A673 (cell line): ENCODE measurements at places on chromosomes 12 and 14.

DNA sequence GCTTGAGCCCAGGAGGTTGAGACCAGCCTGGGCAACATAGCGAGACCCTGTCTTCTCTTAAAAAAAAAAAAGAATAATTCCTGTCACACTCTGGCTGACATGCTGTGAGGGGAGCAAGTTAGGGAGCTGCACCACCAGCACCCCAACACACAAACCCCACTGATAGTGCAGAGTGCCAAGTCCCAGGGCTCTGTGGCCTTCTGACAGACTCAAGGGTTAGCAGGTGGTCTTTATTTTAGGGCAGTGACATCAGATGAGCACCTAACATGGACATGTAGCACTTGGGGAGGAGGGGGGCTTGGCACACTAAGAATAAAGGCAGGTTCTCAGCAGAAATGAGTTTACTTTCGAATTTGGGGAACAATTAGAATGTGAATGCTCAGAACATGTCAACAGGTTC is 6.8 kb downstream of the USP5 start:
- no peaks in the 10 kb centered on the region for H3K27me3 ChIP-seq
- H3K27ac ChIP-seq, result no peak overlapping the region
- H3K4me1 ChIP-seq, result peaks cover 3% of the 10 kb centered on the region
- H3K36me3 ChIP-seq, result peaks cover 79% of the 10 kb centered on the region
- no peak overlapping the region for H3K4me3 ChIP-seq

- peaks cover 51% of the 10 kb centered on the region for H3K4me1 ChIP-seq
- no peak for DNase-seq
- peak overlapping the region; percentile 61 for H3K27ac ChIP-seq
- no peaks in the 10 kb centered on the region for H3K27me3 ChIP-seq
- no peak overlapping the region for H3K4me3 ChIP-seq
These were observed 29.0 kb downstream of the NCOR2 start for GRCh38 chr12:124538194-124539082.

DNA sequence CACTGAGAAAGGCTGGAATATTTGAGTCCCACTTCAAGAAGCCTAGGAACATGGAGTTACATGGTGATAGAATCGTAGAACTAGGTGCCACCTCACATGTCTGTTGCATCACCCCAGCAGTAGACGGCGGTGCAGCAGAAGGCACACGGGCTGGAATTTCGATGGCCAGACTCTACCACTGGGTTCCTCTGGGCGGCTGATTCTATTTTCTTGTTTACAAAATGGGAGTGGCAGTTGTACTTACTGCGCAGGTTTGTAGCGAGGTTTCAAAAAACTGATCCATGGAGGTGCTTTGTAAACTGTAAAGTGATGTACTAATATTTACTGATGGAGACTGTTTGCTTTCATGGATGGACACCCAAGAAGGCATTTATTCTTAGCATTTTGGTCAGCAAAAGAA is 45.7 kb downstream of the WDR20 start:
- peak overlapping the region; percentile 29 for H3K27ac ChIP-seq
- H3K4me3 ChIP-seq, result no peak overlapping the region
- peaks cover 59% of the 10 kb centered on the region for H3K4me1 ChIP-seq
- H3K36me3 ChIP-seq, result no peaks in the 10 kb centered on the region
- DNase-seq, result no peak
- no peaks in the 10 kb centered on the region for H3K27me3 ChIP-seq

GRCh38 chr14:68938271-68939150 is 40.6 kb downstream of the ACTN1 start:
- peak overlapping the region; percentile 68 for H3K27ac ChIP-seq
- no peak for DNase-seq
- H3K4me3 ChIP-seq, result no peak overlapping the region
- no peaks in the 10 kb centered on the region for H3K27me3 ChIP-seq
- peaks cover 66% of the 10 kb centered on the region for H3K4me1 ChIP-seq

DNA sequence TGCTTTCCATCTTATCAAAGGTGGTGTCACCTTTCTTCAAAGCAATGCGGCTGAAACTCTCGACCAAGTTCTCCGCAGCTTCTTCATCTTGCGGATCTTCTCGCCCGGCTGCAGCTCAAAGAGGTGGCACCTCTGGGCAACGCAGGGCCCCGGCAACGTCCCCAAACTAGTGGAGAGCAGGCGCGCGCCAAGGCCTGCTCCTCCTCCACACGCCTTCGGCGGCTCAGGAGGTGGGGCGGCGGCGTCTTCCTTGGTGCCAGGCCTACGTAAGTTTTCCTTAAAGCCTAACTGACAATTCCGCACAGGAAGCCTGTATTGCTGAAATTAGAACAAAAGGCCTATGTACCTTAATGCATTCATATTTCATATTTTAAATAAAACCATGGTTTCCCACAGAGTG is 112.0 kb downstream of the TMX1 start:
- no peak overlapping the region for H3K27ac ChIP-seq
- peaks cover 16% of the 10 kb centered on the region for H3K4me1 ChIP-seq
- no peak overlapping the region for H3K4me3 ChIP-seq
- no peak for DNase-seq
- H3K36me3 ChIP-seq, result no peaks in the 10 kb centered on the region

DNA sequence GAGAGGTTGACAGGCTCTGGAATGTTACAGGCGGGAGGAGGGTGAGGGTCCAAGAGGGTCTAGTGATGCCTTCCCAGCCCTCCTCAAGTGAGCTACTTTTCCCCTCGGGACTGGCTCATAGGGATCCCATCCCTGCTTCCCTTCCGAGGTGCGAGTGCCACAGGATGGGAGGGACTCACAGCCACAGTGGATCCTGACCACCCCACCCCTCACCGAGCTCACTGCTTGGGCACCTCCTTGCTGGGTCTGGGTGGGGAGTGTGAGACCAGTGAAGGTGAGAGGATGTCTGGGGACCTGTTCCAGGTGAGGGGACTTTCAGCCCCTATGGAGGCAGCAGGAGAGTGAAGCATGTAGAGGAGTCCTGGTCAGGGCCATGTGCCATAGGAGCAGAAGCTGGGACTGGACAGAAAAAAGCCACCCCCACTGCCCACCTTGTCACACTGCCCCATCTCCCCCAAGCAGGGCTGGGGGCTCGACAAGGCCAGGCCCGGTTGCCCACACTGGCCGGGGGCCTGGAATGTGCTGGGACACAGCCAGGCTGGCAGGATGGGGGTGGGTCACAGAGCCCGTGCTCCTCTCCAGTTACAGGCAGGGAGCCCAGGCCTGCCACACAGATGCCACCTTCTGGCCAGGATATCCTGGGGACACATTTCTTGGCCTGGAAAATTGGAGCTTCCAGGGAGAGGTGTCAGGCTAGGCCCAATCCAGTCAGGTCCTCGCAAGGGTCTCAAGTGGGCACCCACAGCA is 1.7 kb upstream of the TNS2 start:
- H3K27ac ChIP-seq, result peak overlapping the region; percentile 73
- peak overlapping the region; percentile 50 for H3K4me3 ChIP-seq
- DNase-seq, result peak; percentile 55
- no peaks in the 10 kb centered on the region for H3K36me3 ChIP-seq

DNA sequence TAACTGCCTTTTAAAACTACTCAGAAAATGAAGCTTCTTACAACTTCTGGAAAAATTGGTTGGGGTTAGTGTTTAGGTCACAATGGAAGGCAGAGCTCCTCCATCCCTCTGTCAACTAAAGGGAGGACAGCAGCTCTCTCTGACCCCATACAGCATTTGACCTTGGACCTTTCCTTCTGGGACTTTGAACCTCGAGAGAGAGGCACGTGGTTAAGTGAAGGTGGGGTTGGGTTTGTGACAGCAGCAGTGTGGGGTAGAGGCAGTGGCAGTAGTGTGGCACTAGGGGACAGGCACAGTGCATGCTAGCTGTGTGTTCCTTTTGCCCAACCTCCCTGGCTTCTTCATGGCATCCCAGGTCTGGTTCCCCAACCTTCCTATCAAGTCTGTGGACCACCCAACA is 9.4 kb upstream of the C12orf75 start:
- H3K27ac ChIP-seq, result no peak overlapping the region
- no peaks in the 10 kb centered on the region for H3K36me3 ChIP-seq
- no peaks in the 10 kb centered on the region for H3K4me1 ChIP-seq
- no peak for DNase-seq

DNA sequence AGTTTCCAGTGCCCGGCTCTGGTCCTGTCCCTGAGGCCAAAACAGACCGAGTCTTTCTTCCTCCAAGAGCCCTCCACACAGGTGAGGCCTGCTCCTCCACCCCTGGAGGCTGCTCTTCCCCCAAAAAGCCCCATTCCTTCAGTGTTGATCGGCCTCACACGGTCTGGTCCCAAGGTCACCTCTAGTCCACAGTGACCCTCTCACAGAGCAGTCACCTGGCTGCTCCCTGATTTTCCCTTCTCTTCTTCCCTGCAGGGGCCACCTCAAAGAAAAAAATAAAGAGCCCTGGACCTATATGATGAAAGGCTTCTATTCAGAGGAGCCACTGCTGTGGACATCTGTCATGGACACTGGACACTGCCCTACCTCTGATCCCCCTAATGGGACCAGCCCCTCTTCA is 42.5 kb downstream of the TTC7B start:
- no peak overlapping the region for H3K27ac ChIP-seq
- no peaks in the 10 kb centered on the region for H3K4me1 ChIP-seq
- DNase-seq, result no peak
- peaks cover 5% of the 10 kb centered on the region for H3K36me3 ChIP-seq

- H3K4me1 ChIP-seq, result no peaks in the 10 kb centered on the region
- DNase-seq, result no peak
- H3K27ac ChIP-seq, result no peak overlapping the region
These were observed 107.5 kb upstream of the CNTN1 start for GRCh38 chr12:40584763-40585162.

GRCh38 chr14:55221968-55222367 is 30.6 kb upstream of the DLGAP5 start:
- no peaks in the 10 kb centered on the region for H3K27me3 ChIP-seq
- no peak overlapping the region for H3K27ac ChIP-seq
- no peaks in the 10 kb centered on the region for H3K4me1 ChIP-seq
- H3K36me3 ChIP-seq, result no peaks in the 10 kb centered on the region
- H3K4me3 ChIP-seq, result no peak overlapping the region

DNA sequence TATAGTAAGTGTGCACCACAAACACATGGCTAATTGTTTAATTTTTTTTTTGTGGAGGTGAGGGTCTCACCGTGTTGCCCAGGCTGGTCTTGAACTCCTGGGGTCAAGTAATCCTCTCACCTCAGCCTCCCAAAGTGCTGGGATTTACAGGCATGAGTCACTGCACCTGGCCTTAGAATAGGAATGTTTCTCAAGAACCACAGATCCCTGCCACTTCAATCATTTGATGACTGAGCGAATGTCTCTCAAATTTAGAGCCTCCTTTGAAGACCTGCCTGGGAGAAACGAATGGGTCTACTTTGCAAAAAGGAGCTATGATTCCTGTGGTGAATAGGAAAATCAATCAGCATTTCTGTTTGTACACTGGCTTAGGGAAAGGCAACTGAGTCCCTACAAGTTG is 33.5 kb upstream of the CHST11 start:
- H3K27me3 ChIP-seq, result no peaks in the 10 kb centered on the region
- no peak overlapping the region for H3K27ac ChIP-seq
- H3K4me1 ChIP-seq, result no peaks in the 10 kb centered on the region
